Fibroblast of the aortic adventitia (primary cell): ENCODE measurements at places on chromosomes 7 and 10.

DNA sequence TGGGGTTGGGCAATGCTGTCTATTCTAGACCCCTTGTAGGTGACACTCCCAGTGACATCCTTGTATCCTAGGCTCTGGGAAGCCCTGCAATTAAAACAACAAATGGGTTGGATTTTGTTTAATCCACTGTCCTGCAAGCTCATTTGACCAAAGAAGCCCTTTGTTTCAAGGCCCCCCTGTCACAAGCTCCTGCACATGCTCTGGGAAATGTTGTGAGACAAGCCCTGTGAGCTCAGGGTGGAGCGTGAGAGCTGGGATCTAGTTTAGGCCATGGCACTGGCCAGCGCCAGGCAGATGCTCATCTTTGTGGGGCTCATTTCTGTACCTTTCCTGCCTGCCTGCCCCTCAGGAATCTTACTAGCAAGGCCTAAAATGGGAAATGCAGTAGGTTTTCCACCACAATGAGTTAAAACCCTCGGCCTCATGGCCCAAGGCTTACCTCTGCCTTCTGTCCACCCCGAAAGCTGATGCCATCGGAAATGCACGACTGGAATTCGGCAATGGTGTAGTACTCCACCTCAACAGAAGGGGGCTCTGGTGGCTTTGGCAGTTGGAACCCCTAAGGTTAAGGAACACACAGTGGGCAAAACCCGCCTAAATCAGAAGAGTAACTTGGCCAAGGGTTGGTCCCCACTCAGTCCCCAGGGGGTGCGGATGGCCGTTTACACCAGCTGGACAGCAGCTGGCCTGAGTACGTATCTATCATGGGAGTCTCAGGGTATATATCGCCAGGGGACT lies 112.0 kb downstream of the NEURL1 start:
- DNase-seq = peak; percentile 83

DNA sequence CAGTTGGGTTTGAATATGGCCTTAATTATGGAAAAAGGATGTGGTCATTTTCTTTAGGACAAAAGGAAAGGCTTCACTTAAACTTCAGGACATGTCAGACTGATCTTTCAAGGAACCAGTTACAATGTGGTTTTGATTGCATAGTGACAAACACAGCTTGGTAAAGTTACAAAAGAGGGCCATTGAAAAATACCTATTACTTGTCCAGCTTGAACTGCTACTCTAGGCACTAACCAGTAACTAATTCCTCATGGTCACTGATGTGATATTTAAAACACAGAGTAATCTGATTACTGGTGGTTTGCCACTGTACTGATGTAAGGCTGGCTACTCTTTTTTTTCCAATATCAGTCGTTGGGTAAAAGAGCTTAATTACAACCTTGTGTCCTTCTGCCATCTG lies 22.6 kb downstream of the TES start:
- DNase-seq = no peak

DNA sequence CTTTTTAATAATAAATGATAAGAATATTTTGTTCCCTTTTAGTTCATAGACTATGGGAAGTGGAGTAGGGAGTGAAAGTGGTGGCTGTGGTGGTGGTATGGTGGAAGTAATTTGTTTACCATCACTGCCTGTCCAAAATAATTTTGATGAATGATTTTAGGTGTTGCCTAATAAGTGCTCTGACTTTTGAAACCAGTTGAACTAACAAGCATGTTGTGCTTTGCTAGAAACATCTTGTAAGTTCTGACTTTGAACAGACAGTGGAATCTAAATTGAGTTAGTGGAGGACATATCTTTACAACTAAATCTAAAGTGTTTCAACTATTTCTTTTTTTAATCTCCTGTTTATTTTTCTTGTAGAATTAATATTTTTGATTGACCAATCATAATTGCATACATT lies 49.7 kb downstream of the ZEB1 start:
- DNase-seq = no peak

DNA sequence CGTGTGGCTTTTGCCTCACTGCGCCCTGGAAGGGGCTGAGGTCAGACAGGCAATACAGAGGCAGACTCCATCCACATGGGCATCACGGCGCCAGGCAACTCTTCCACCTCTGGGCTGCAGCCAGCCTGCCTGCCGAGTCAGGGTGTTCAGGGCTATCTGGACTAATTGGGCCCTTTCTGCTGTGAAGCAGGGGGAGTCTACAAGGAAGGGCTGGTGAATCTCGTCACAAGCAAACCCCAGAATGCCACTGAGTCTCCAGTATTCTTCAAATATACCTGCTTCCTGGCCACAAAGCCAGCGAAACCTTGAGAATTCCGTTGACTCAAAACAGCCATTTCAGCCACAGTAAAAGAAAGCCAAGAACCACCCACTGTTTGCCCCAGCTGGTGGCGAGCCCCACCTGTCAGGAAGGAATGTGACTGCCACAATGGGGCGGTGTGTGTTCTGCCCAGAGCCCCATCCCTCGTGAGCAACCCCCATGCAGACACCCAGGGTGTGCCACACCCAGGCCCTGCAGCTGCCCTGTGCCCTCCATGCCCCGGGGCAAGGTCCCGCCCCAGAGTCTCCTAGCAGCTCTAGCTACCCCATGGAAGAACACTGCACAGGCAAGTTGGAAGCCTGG lies 117.3 kb downstream of the FAM53B start:
- DNase-seq = no peak

- no peak for DNase-seq
Observed at GRCh38 chr7:2109251-2109872, 123.4 kb downstream of the MAD1L1 start.

GRCh38 chr7:134562136-134562535 lies 13.2 kb downstream of the AKR1B15 start:
- peak; percentile 64 for DNase-seq

DNA sequence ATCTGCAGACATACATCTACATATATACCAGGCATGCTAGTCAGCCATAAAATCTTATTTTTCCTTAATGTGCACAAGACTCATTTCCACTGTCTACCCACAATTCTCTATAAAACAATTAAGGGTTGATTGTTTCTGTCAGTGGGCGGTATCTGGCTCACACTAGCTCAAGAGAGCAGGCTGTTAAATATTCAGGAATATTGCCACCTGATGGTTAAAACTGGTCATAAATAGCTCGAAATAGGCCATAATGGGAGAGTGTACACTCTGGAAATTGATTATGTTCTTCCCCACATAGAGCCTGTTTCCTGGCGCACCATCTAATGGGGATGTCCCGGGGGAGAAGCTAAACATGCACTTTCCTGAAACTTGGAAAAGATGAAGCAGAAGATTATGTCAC lies 620.6 kb upstream of the ANKRD30A start:
- no peak for DNase-seq

GRCh38 chr7:15750727-15751126 lies 64.2 kb upstream of the MEOX2 start:
- no peak for DNase-seq

DNA sequence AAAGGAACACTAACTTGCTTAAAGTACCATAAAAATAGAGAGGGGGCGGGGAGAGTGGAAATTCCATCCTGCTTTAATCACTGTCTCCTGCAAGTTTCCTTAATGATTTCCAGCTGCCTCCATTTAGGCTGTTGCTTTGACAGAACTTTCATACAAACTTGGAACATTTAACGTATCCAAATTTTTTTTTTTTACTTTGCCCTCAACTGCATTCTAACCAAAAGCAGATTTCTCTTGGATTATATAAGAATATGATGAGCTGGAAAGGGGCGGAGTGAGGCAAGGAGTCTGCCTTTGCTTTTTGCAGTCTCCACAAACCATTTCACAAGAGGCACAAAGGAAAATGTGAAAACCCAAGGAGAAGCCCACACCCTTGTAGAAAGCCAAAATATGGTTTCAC lies 46.6 kb upstream of the COL1A2 start:
- peak; percentile 99 for DNase-seq

- DNase-seq = no peak
Observed at GRCh38 chr7:134452419-134452838, 6.5 kb downstream of the AKR1B1 start.

- DNase-seq = no peak
Observed at GRCh38 chr7:148419856-148420832, 170.4 kb upstream of the C7orf33 start.

DNA sequence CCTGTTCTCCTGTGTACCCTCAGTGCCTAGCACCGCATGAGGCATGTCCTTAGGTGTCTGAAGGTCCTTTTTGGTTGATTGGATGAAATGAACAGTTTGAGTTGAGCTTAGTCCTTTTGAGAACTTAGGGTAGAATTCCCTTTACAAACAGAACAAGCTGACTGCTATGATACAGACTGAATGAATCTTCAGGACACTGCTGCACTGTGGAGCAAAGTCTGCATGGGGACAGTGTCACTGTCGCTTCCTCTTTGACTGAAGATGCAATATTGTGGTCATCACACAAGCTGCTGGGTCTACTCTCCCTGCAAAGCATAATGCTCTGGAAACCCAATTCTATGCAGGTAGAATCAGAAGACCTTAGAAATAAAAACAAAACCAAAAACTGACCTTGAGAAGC lies 8.6 kb upstream of the PLAU start:
- no peak for DNase-seq

DNA sequence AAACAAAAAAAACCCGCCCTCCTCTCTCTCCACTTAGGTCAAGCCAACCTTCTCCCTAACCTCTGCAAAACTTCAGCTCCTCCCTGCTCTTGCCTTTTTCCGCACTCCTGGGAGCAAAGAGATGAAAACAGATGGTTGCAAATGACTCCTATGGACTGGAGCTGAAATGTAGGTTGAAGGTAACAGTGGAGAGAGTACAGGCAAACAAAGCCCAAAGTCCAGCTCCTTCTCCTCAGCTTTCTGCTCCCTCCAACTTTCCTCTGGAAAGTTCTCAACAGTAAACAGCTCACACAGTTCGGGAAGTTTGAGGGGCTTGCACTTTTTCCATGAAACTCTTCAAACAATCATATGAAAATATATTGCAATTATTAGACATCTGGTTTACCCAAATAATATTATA lies 90.3 kb downstream of the SLC37A3 start:
- no peak for DNase-seq

- DNase-seq = no peak
Observed at GRCh38 chr10:48806342-48806741, 121.7 kb downstream of the WDFY4 start.

DNA sequence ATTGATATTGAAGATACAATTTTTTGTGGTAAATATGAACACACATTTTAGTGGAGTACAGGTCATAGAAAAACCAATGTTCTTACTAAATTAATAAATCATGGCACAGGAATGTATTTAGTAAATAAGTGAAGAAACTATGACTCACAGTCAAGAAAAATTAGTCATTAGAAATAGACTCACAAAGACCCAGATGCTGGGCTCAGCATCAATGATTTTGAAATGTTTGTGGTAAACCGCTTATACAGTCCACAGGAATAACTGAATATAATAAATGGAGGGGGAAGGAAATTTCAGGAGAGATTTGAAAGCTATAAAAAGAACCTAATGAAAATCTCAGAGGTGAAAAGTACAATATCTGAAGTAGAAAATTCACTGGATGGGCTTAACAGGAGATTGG lies 138.3 kb upstream of the ADCY1 start:
- DNase-seq = peak; percentile 30

DNA sequence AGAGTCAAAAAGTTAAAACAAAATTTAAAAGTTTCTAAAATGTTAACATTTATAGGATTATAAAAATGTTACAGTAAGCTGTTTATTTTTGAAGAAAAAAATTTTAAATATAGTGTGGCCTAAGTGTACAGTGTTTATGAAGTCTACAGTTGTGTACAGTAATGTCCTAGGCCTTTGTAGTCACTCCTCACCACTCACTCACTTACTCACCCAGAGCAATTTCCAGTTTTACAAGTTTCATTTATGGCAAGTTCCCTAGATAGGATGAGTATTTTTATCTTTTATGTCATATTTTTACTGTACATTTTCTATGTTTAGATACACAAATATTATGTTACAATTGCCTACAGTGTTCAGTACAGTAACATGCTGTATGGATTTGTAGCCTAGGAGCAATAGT lies 419.9 kb downstream of the ARL4A start:
- DNase-seq = no peak

GRCh38 chr7:159098424-159098786 lies 46.3 kb downstream of the VIPR2 start:
- no peak for DNase-seq

GRCh38 chr7:24213311-24213710 lies 70.7 kb upstream of the NPY start:
- DNase-seq = no peak

- DNase-seq = no peak
Observed at GRCh38 chr7:63233881-63234280, 764.8 kb upstream of the ZNF722 start.

DNA sequence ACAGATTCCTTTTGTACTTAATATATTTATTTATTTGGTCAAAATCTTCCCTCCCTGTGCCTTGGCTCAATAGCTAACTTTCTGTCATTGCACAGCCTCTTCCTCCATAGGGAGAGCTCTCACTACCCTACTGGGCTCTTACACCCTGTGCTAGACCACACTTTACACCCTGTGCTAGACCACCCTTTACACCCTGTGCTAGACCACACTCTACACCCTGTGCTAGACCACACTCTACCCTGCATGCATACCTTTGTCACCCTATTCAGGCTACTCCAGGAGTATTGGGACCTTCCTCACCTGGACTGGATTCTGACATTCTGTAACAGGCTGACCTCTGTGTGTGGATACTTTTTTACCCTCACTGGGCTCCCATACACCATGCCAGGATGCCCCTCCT lies 298.5 kb upstream of the TPK1 start:
- DNase-seq = no peak

DNA sequence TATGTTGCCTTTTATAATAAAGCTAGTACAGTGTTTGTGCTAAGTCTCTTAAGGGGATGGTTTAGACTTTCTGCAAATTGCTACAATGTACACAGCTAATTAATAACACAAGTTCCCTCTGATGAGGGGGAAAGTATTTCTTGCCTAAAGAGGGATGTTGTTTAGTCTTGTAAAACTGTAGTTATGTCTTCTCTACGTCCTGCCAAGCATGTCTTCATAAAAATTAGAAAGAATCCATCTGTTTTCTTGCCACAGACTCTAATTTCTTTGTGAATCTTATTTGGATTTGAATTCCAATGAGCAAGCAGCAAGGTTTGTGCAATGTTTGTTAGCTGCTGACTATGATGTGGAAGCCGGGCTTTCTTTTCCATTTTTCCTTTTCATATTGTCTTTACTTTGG lies 28.2 kb downstream of the ADARB2 start:
- no peak for DNase-seq

GRCh38 chr10:90857635-90858460 lies at the start of gene HTR7:
HTR7 (minus strand) TSS chr10:90858039; CDS start chr10:90857671, 368 bp downstream.
- DNase-seq = no peak

DNA sequence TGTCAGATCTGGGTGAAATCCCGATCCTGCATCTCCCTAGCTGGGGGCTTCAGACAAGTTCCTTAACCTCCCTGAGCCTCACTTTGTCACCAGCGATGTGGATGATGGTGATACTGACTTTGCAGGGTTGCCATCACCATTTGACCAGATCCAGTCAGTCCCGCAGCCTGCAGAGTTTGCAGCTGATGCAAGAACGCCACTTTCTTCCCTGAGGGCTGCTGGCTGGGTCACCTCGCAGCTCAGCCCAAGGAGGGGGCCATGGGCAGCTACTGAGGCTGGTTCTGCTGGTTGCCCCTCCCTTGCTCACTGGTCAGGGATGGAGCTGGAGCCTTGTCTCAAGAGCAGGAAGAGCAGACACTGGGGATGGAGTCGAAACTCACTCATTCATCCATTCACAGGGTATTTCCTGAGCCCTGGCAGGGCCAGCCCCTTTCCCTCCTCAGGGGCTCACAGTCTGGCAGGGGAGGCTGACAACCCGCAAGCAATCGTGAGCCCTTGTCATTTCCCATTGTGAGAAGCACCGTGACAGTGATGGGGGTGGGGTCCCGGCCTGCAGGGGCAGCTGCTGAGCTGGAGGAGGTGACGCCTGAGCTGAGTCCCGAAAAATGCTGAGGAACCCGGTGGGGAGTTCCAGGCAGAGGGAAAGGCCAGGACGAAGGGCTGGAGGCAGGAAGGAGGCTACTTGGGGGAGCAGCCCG lies 111.1 kb upstream of the TCF7L2 start:
- no peak for DNase-seq
